ENCODE measurements at places on chromosomes 16 and 17.

DNA sequence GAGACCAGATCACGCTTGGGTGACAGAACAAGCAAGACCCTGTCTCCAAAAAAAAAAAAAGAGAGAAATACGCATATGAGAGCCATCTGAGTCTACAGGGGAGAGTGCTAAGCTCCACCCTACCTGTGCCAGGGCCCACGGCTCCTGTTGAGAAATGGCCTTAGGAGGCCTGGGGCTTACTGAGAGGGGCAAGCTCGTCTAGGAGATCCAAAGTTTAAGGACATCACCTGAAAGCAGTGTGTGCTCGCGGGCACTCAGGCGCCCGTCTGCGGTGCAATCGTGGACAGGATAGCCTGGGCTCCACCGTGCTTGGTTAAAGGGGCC is 14.5 kb upstream of the BAIAP2 start:
- no peak for DNase-seq

- DNase-seq = peak; percentile 20
Observed at GRCh38 chr16:14050291-14051027, 20.7 kb upstream of the MRTFB start.

DNA sequence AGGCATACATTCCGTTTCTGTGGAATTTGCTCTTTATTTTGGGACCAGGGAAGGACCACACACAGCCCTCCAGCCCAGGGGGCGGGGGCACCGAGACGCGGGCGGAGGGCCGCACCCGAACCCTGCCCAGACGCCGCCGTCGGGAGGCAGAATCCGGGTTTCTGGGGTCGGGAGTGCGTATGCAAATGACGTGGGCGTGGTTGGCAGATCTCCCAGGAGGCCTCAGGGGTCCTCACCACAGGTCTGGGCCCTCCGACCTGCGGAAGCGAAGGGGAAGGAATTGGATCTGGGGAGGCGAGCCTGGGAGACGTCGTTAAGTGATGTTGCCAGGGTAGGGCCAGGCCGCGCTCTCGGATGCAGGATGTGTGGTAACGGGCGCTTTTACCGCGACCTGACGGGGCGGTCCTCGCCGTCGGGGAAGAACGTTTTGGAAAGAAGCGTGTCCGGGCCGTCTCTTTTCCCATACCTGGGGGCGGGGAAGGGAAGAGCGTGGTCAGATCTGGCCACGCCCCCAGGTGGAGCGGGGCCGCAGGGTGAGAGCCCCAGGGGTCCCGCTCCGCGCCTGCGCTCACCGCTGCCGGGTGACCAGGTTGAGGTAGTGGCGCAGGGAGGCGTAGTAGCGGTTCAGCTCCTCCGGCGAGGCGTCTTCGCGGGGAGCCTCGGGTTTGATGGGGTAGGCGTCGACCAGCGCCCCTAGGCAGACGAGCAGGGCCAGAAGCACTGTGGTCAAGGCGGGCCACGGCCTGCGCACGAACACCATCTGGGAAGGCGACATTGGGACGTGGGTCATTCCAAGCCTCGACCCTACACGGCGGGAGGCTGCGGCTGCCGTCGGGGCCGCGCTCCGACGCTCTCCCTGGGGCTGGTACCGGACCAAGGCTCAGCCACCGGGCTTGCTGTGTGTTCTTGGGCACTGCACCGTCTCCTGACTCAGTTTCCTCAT is 745 bp downstream of the PYY start:
- no peak for DNase-seq

DNA sequence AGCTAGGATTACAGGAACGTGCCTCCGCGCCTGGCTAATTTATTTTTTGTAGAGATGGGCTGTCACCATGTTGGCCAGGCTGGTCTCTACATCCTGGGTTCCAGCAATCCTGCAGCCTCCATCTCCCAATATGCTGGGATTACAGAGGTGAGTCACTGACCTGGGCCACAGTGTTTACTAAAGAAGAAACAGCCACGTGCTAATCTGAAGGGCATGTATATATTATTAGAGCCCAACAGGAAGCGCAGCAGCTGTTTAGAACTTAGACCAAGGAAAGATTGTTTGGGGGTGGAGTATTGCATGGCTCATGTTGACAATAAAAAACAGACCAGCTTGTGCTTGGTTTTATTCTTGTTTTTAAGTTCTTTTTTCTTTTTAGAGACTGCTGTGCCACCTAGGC is 60.2 kb downstream of the HAPSTR1 start:
- DNase-seq = no peak

DNA sequence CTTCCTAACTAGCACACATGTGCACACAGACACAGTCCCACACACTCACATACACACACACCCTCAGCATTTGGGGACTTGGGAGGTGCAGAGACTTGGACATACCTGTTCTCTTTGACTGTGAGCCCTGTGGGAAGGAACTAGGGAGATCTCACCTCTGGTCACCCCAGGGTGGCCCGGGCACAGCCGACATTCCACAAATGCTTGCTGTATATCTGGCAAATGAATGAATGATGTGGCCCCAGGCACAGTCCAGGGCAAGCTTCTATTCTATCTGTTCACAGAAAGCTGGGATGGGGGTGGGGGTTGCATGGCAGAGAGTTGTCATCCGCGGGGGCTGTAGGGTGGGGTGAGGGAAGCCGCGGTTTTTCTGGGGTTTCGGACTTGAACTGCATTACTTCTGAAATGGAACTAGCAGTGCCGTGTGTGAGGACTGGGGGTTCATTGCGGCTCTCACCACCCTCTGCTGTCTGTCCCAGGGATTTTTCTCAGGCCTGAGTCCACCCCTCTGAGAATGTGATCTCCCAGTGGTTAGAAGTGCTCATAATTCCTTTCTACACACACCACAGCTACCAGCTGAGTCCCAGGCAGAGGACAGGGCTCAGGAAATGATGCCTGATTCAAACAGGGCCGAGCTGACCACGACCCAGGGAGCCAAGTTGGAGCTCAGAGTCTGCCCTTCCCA is 3.3 kb upstream of the RIPOR1 start:
- no peak for DNase-seq

GRCh38 chr16:27217256-27217655 is 13.9 kb downstream of the KDM8 start:
- no peak for DNase-seq

- no peak for DNase-seq
Observed at GRCh38 chr17:82548681-82549303, 29.3 kb downstream of the FOXK2 start.

GRCh38 chr17:36913132-36913531 is 24.1 kb upstream of the LHX1 start:
- no peak for DNase-seq

DNA sequence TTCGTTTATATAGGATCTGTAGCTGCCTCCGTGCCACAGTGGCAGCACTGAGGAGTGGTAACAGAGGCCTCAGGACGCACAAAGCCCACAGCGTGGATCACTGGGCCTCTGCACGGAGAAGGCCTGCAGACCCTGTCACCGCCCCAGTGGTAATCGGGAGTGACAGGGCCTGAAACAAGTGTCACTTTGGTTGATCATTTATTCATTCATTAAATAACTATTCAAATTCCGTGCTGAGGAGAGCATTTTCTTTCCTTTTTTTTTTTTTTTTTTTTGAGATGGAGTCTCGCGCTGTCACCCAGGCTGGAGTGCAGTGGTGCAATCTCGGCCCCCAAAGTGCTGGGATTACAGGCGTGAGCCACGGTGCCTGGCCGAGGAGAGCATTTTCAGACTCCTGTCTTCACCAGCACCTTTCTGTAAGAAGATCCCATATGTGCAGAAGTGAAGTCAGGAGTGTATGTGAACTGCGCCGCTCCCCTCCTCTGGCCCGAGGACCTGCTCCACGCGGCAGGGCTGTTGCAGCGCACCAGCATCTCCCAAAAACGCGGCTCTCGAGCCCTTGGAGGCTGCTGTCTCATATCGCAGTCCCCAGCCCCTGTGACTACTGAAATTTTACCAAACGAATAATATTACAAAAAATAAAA is 44.9 kb upstream of the TRAP1 start:
- DNase-seq = no peak

- DNase-seq = no peak
Observed at GRCh38 chr16:74216319-74216718, 80.3 kb upstream of the PSMD7 start.

DNA sequence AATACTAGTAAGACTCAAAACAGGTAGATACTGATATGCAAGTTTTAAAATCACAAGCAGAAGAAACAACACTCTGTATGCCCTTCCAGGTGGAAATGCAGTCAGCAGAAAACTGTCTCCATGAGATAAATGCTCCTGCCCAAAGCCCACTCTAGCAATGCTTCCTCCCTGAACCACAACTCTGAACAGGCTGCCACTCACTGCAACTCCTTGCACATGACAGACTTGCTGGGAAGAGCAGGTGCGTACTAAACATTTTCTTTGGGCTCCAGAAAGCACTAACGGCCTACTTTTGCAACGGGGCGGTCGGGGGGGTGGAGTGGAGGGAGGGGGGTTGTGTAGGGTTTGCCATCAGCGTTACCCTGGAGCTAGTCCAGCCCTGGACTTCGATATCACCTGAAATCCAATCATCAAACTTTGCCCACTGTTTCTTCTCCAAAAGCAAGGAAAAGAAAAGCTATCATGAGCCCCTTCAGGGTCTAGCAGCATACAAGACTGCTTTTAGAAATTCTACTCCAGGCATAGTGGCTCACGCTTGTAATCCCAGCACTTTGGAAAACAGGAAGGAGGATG is 46.1 kb downstream of the ANKRD11 start:
- DNase-seq = no peak

DNA sequence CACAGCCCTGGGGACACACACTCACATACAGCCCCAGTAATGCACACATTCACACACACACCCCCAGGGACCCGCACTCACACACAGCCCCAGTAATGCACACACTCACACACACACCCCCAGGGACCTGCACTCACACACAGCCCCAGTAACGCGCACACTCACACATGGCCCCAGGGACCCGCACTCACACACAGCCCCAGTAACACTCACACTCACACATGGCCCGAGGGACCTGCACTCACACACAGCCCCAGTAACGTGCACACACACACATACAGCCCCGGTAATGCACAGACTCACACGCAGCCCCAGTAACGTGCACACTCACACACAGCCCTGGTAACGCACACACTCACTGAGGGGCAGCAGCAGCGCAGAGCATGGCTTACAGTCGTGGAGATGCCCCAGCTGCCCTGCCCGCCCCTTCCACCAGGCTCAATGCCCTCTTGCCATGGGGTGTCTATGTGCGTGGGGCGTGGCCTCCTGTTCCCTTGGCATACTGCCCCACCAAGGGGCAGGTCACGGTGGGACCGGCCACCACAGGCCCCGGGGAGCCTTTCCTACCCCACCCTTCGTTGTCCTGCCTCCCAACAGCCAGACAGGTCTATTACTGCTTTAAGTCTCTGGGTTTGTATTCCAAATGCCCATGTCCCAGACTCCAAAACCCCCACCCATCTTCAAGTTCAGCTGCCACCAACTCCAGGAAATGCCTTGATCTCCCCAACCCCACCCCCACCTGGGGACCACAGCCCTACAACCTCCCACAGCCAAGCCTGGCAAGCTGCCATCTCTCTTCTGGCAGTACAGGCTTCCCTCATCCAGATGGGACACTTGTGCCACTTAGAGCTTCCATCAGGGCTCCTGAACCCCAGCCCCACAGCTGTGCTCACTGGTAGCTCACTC is 2.7 kb downstream of the CCDC102A start:
- no peak for DNase-seq

DNA sequence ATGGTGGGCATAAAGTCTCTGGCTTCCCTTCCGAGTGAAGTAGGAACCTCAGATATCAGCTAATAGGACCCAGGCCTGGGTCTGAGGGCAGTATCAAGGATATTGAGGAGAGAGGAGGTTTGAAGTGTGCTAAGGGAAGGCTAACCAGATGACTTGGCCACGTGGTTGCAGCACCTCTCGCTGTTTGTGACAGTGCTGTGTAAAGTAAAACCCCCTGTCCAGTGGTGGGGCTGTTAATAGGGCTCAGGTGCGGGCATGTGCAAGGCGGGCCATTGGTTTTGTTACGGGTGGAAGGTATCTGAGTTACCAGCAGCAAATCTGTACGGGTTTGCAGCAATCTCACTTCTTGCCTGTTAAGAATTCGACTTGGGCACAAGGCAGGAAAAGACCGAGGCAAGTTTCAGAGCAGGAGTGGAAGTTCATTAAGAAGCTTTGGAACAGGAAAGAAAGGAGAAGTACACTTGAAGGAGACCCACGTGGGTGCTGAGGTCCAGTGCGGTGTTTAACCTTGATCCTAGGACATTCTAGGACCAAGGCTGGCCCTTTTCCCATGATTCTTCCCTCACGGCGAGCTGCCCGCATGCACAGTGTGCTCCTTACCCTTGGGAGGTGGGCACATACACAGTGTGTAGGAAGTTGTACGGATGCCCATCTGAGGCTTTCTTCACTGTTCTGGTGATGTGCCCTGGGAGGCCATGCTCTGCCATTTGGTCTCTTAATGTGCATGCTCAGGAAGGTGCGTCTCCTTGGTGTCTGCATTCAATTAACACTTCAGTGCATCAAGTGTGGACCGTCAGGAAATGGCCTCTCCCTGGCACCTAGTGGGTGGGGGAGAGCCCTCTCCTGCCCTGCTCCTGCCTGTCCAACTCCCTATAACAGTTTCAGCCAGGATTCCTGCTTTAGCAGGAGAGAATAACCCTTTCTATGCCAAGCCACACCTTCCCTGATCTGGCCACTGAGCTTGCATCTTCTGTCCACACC is 20.3 kb downstream of the SGF29 start:
- no peak for DNase-seq

- no peak for DNase-seq
Observed at GRCh38 chr17:52678211-52678610, 519.7 kb upstream of the CA10 start.

- peak; percentile 96 for DNase-seq
Observed at GRCh38 chr17:47192554-47192953, 3.5 kb upstream of the CDC27 start.

- DNase-seq = peak; percentile 56
Observed at GRCh38 chr17:57604771-57605674, 140.1 kb downstream of the CCDC182 start.

- DNase-seq = peak; percentile 56
Observed at GRCh38 chr16:25370541-25370940, 112.9 kb upstream of the ZKSCAN2 start.

DNA sequence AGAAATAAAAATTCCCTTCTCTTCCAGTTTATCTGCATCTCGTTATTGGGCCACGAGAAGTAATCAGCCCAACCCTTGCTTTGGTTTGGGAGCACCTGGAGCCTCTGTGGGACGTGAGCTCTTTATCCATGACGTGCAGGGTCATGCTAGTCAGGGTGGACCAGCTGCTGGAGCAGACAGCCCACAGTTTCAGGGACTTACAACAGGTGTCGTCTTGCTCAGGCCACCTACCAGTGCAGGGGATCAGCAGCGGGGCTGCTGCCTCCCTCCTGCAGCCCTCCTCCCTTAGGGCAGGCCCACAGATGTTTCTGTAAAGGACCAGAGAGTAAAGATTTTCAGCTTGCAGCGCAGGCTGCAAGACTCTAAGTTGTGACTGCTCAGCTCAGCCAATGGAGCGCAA is 16.9 kb downstream of the ADAD2 start:
- DNase-seq = no peak
